ENCODE measurements at places on chromosomes 4 and X.

GRCh38 chr4:147837435-147837834 lies 105.5 kb downstream of the ARHGAP10 start:
- no peak for DNase-seq

DNA sequence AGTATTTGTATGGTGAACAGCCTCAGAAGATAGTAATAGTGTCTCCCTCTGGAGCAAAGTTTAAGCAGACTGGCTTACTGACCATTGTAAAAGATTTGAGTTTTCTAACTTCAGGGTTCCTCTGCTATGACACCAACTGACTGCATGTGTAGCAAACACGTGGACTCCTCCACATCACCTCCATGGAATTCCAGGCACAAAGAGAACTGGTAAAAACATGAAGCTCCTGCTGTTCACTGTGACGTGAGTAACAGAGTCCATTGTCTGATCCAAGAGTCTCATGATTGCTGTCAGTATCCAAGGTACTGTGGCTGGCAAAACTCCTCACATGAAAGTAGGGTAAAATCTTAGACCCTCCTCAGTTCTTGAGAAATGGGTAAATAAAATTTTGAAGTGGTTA lies 107.6 kb upstream of the FAM9B start:
- DNase-seq, result no peak

GRCh38 chrX:15598026-15598425 lies 2.7 kb downstream of the ACE2 start:
- no peak for DNase-seq

DNA sequence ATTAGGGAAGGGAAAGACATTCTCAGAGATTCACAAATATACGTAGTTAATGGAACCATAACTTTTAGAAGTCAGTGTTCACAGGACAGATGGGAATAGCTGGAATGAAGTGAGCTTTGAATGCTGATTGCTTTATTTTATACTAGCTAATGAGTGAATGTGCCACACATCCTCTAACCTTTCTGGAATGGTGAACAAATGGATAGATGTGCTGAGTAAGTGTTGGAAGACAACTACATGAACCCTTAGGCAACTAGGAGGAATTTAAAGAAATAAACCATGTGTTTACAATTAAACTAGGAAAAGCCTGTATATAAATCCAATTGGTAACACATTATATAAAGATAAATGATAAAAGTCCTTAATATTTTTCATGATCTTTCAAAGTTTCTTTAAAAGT lies 91.6 kb upstream of the LIMCH1 start:
- DNase-seq, result no peak

GRCh38 chr4:153131596-153131995 lies 72.6 kb upstream of the TRIM2 start:
- DNase-seq, result no peak

DNA sequence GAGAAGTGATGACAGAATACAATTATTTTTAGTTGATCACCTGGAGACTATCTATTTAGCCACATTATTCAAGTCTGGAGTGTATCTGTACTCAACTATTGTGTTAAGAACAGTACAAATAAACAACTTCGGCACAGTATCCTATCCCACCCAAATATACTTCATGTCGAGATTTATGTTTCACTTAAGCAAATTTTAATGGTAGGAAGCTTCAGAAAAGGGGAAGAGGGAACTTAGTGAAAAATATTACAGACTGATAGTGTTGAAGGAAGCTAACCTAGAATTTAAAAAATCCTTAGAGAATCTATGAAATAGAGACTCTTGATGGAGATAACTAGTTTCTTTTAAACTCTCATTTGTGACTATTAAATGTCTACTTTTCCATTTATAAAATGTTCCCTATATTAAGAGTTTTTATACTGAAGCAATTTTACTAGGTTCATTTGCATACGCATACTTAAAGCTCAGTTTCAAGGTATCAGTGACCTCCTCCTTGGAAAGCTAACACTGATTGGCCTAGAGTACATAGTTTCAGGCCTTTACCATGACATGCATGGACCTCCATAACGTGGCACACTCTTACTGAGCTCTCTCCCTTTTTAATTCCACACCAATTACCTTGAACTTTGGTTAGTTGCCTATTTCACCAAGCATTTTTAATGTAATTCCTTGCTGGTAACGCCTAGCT lies 197.7 kb downstream of the CAMK2D start:
- DNase-seq, result no peak

GRCh38 chr4:142567199-142567598 lies 278.9 kb downstream of the INPP4B start:
- peak; percentile 6 for DNase-seq

GRCh38 chrX:129781134-129781672 lies 1.5 kb downstream of the SASH3 start:
- peak; percentile 76 for DNase-seq

- no peak for DNase-seq
These were observed 53.2 kb upstream of the RBMX start for GRCh38 chrX:136933611-136934145.

DNA sequence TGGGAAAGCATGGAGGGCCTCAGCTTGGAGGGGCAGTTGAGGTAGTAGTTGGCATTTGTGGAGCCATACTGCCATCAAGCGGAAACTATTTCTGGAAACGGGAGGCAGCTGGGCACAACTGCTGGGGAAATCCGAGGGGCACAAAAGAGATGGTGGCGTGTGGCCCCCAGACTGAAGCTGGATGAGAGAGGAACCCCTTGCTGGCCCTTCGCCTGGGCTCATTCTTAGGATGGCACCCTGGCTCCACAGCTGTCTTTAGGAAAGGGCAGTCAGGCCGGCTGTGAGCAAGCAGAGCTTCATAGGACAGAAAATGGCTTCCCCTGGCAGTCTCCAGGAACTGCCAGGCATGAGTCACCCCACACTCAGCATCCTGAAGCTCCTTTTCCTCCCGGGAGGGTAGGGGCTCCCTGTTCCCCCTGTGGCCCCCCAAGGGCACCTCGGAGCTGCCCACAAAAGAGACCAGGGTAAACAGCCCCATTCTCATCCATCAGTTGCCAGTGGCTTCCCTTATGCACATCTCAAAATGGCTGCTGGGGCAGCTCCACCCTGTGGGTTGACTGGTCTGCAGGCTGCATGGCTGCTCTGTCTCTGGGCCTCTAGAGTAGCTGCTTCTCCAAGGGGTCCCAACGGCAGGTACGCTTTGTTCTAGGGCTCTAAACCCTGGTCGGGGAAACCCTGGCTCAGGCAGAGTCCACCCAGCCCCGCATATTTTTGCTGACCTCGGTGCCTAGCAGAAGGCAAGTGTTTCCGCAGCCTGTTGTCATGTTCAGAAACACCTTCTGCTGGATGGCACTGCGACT lies 64.7 kb downstream of the NBDY start:
- DNase-seq, result no peak

All from stimulated activated CD8-positive, alpha-beta memory T cell treated with anti-CD3 and anti-CD28 coated beads, Interleukin-15, amount 100 ng/mL, for 48 hours (primary cell).